ENCODE measurements at places on chromosomes 11 and 22.

DNA sequence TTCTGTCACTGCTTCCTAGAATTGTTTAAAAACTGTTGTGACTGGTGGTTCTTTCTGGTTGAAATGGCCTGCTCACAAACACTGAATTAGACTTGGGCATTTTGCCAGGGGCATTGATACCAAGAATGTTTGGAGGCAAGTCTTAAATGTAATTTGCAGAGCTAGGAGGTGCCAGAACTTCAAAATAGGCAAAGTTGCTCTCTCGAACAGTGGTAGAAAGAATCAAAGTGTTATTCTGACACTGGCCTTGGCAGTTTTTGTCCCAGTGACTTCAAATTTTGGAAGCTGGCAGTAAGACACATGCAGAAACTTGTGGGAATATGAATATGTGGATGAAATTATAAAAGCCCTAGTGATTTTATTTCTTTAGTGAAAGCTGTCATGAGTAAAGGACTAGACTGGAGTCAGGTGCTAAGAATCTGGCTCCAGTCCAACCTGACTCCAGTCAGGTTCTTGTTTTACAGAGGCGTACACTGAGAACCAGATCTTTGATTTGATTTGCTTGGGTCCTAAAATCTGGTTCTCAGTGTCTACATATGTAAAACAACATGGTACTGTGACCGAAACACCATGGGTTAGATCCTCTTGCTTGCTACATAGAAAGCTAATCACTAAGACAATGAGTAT is 20.9 kb downstream of the SVIP start:
- no peak for DNase-seq

GRCh38 chr11:10623797-10624761 is 55.6 kb upstream of the LYVE1 start:
- peak; percentile 55 for DNase-seq

- no peak for DNase-seq
Observed at GRCh38 chr11:26018336-26018735, 313.6 kb upstream of the ANO3 start.

- peak; percentile 60 for DNase-seq
Observed at GRCh38 chr11:113474362-113475159, 637 bp downstream of the DRD2 start.

DNA sequence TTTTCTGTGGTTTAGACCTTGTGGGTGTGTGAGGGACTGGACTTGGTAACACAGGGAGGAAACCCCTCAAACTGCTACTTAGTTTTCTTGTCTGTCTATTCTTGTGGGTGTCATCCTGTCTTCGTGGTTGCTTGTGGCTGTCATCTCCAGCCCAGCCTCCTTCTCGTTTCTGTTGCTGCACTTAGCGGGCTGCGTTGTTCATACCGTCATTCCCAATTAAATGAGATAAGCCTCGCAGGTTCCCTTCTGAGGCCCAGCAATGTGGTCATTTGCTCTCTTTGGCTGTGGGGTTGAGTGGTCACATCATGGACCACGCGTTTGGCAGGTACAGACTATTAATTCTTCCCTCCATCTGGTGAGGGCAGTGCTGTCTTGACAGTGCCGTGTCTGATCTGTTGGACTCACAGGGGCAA is 18.8 kb downstream of the PANX1 start:
- no peak for DNase-seq

DNA sequence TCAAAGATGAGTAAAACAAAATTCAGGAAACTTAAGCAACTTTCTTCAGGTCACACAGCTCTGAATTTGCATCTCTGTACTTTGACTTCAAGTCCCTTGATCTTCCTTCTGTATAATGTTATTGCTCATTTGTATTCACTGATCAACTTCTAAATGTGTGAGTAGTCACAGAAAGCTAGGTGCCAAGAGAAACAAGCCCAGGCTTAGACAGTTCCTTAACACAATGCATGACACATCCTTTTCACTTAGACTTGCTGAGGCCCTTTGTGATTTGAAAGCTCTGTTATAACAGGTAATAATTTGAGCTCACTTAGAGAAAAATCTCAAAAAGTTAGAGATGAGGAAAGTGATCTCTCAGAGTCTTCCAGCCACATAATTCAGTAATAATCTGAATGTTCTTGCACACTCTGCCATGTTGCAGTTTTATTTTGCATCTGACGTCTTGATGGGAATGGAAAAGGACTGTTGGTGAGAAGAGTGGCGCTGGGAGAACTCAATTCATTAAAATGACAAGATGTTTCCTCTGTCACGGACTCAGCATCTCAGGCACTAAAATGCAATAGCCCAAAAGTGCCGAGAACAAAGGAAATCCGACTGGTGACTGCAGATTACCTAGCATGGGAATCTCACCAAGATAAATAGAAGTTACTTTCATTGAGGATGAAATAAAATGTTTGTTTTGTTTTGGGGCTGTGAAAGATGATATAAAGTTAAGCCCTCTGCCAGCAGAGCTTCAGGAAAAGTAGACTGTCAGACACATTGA is 665.3 kb downstream of the OPCML start:
- DNase-seq = no peak

DNA sequence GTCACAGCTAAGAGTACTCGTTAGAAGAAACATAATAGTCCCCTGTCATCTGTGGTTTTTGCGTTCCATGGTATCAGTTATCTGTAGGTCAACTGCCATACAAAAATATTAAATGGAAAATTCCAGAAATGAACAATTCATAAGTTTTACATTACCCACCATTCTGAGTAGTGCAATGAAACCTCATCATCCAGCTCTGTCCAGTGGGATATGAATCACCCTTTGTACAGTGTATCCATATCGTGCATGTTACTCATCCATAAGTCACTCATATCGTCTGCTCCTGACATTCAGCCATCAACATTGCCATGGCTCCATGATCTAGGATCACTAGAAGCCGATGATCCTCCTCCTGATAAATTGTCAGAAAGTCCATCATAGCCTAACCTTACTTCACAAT is 174.9 kb upstream of the C11orf87 start:
- no peak for DNase-seq

- DNase-seq = no peak
Observed at GRCh38 chr11:131683666-131684065, 313.3 kb downstream of the NTM start.

DNA sequence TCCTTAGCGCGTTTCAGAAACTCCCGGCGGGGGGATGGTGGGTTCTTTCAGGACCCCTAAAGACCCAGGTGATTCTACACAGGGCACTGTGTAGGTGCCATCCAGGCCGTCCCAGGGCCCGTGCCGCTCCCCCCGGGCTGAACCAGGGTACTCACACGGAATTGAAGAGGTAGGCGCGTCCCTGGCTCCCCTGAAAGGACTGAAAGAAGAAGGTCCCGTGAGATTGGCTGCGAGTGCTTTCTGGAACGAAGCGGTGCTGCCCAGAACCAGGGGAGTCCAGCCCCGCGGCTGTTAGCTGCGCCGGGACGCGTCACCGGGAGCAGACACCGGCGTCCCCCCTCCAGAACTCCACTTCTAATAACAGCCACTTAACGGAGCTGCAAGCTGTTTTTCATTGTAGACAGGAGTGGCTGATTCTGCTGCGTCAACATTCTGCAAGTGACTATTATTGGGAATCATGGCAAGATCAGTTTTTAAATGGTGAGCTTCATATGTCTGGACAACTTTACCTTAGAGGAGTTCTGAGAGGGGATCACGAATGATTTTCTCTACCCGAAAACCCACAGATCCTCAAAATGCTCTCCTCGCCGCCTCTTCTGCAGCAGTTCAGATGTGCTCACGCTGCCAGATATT is 31.8 kb downstream of the YPEL1 start:
- DNase-seq = no peak

DNA sequence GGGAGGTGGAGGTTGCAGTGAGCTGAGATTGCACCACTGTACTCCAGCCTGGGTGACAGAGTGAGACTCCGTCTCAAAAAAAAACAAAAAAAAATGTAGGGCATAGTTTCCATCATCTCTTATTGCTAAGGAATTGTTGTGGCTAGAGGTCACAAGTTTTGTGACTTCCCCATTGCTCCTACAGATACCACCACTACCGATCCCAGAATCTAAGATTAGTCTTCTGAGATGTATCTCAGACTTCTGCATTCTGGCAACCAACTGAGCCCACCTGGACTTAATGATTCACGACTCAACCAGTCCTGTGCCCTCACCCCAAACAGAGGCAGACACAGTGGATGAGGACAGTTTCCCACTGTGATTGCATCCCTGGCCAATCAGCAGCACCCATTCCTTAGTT is 148.9 kb downstream of the NECTIN1 start:
- DNase-seq = no peak

DNA sequence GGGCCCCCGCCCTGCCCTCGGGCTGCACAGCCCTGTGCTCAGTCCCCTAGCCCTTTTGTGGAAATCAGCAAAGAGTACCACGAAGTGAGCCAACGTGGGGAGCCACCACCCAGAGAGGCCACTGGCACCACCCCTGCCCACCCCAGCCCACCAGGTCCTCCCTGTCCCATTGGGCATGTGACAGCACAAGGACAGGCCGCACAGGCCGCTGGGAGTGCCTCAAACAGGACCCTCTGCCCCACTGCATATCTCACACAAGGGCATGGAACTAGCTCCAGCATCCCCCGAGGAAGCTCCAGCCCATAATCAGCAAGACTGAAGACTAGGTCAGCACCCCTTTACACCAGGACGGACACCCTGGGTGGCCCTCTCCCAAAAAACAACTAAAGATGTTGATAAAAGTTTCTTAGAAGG is 29.7 kb downstream of the GNB1L start:
- DNase-seq = no peak

GRCh38 chr11:13003736-13004493 is 5.2 kb upstream of the RASSF10 start:
- no peak for DNase-seq

DNA sequence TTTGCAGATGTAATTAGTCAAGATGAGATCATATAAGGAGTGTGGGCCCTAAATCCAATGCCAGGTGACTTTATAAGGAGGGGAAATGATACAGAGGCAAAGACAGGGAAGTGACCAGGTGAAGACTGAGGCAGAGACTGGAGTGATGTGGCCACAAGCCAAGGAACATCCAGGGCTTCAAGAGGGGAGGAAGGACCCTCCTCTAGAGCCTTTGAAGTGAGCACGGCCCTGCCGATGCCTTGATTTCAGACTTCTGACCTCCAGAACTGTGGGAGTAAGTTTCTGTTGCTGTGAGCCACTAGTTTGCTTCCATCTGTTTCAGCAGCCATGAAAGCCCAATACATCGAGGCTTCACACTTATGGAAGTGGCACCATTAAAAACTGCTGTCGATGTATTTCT is 78.7 kb downstream of the SHANK2 start:
- DNase-seq = no peak

GRCh38 chr11:3135481-3136440 is 29.3 kb downstream of the OSBPL5 start:
- DNase-seq = no peak

GRCh38 chr11:12142909-12143308 is 32.5 kb downstream of the MICAL2 start:
- no peak for DNase-seq

DNA sequence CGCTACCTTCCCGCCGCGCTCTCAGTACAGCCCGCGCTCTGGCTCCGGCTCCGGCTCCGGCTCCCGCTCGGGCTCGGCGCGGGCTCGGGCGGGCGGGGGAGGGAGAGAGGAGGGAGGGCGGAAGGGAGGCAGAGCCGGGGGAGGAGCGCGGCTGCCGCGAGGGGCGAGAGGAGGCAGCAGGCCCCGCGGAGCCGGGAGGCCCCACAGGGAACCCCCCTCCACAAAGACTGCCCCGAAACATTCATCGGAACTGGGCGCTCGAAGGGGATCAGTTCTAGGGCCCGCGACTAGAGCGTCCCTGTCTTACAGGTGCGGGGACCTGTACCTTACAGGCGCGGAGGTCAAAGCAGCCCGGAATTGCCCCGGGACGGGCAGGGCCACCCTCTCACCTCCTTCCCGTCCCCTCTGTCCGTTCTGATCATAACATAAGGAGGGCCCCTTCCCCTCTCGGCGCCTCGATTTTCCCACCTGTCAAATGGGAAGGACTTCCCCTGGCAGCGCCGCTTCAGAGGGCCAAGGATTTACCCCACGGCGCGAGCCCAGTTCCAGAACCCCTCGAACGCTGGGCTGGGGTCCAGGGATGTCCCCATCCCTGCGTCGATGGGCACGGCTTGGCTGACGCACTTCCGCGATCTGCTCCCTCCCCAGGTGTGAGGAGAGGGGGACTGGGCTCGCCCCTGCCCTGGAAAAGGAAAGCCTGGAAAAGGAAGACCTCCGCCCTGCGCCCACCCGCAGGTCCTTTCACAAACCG is at the start of gene SHISA8:
TSS of gene SHISA8 (minus strand) at position 40 of the 751 bp plus-strand sequence. CDS start 407 bp downstream, outside the sequence.
- DNase-seq = no peak

- no peak for DNase-seq
Observed at GRCh38 chr11:965206-965775, 39.6 kb downstream of the AP2A2 start.

GRCh38 chr11:17148536-17148935 is 59.2 kb downstream of the PIK3C2A start:
- no peak for DNase-seq

GRCh38 chr11:69172674-69173073 is 16.9 kb downstream of the SMIM38 start:
- no peak for DNase-seq

- DNase-seq = peak; percentile 36
Observed at GRCh38 chr22:42553475-42554361, at the start of gene SERHL2. SERHL2 (plus strand) TSS chr22:42553956; CDS start chr22:42554021, 65 bp downstream.

GRCh38 chr11:1317432-1317831 is 8.0 kb upstream of the TOLLIP start:
- DNase-seq = no peak

DNA sequence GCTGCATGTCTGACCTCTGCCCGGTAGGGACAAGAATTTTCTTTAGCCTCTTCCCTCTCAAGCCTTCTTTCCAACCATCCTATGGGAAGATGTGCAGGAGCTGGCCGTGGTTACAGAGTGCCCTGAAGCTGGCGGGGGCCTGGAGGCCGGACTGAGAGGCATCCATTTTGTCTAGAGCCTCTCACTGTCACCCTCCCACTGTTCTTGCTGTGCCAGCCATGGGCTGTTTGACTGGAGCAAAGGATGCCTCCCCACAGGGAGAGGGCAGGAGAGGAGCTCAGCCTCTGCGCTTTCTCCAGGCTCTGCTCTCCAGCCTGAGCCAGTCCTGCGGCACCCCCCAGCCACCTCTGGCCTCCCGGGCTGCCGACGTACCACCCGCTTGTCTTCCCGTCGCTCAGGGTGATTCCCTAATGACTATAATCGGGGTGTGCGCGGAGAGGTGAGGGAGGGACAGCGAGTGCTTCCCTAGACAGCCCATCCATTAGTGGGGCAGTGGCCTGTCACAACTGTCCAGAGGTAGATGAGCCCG is 123.8 kb downstream of the NECTIN1 start:
- DNase-seq = no peak

DNA sequence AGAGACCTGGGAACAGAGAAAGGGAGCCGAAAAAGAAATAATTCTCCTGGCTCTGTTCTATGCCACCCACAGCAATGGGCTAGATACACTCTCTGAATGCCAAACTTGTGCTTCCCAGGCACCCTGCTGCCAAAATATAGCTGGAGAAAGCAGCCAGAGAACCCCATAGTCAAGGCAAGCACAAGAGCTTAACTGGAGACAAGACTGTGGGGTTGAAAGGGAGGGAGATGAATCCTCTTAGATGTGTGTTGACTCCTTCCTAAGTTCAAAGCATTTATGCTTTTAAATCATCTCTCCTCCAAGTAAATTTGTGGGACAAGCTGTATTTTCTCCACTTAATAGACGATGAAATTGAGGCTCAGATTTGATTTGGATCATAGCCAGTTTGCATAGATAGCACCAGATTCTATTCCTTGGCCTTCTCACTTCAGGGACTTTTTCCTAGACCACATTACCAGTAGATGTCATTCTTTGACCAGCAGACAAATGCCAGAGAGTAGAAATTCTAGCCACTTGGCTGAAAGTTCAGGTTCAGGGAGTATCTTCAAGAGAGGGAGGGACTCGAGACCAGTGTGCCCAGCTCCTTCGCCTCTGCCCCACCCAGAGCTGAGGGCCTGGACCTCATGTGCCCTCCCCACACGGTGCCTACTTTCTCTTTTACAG is 16.5 kb upstream of the ETS1 start:
- DNase-seq = no peak
